ENCODE measurements at places on chromosomes 12 and 14.

DNA sequence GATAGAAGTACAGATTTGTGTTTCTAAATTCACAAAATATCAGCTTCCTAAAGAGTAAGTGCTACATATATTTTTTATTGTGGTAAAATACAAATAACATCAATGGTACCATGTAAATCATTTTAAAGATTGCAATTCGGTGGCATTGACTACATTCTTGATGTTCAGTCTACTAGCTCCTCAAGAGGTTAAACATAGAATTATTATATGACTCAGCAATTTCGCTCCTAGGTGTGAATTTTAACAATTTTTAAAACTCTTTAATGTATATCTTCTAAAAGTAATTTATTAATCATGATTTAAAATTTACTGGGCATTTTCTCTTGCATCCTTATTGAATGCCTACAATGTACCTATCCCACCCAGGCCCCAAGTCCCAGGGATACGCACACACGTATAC lies 29.8 kb upstream of the OAS1 start:
- DNase-seq, result no peak

GRCh38 chr14:49923442-49923841 lies 30.6 kb downstream of the ARF6 start:
- no peak for DNase-seq

DNA sequence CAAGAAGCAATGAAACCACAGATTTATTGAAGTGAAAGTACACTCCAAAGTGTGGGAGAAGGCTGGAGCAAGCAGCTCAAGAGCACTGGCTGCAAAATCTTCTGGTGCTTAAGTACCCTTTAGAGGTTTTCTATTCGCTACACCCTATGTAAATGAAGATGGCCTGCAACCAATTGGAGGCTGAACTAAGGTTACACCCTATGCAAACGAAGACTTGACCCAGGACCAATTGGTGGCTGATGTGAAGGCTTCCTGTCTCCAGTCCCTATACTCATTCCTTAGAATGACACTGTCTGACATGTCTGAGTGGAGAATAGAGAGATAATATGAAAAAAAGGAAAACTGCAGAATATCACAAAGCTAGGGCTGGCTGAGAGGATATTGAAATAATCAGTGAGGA lies 57.2 kb downstream of the ALG10B start:
- DNase-seq, result no peak

- DNase-seq, result no peak
These were observed 13.8 kb downstream of the MGST1 start for GRCh38 chr12:16361142-16361783.

- DNase-seq, result no peak
These were observed 493 bp downstream of the NUMB start for GRCh38 chr14:73457924-73458182.
